ENCODE measurements at places on chromosomes 11 and 22. TPM values are rescaled to one million over a fixed set of nuclear protein-coding genes. Genes with fewer than 3 reads are reported as not detected.
A peak's percentile ranks its signal among the peaks of the same experiment; 100 is the strongest.

The MRGPRX3 gene
- not detected for total RNA-seq

The UCP3 gene
- 1.1 TPM for total RNA-seq

DNA sequence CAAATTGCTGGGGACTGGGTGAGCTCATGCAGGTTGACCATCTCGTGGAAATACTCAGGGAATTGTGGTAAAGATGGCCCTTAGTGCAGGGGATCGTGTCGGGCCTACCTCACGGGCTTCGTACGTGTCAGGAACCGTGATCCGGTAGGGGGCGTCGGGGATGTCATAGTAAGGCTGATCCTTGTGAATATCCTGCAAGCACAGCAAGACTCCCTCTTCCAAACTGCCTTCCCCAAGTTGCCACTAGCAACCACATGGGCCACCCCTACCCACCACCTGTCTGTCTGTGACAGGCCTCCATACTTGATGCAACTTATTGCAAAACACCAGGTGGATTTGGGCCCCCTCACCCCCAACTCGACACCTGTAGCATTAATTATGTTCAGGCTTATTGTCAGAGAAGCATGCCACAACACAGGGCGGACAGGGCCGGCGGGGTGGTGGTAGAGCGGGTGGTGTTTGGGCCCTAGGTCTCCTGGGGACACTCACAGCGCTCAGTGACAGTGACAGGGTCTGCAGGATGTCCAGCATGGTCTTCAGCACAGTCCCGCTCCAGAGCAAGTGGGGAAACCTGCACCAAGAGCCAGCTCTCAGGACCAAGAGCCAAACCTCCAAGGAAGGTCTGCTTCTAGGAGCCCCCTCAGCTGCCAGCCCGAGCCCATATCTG, 22.6 kb upstream of the SERPIND1 start:
- no peak for DNase-seq

- DNase-seq: no peak
These were observed 1.9 kb downstream of the OR52M1 start for GRCh38 chr11:4546878-4547277.

- DNase-seq: no peak
These were observed 85.8 kb downstream of the ZBTB16 start for GRCh38 chr11:114145166-114145775.

The RASD2 gene
- total RNA-seq: 24.5 TPM

DNA sequence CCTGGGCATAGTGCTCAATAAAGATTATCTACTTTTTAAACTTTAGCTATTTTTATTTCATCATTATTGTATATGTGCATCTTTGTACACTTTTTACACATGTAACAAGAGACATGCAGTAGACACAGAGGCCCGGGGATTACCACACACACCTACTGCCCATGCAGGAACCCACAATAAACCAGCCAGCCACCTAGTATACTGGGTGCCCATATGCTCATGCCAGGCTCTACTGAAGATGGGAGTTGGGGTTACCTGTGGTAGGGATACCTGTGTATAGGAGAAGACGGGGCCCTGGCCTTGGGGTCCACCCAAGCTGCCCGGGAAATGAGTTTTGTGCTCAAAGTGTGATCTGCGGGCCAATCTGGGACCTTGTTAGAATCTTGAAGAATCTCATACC, 31.2 kb upstream of the P2RY2 start:
- DNase-seq: no peak

GRCh38 chr11:47389577-47390421, 11.5 kb upstream of the SPI1 start:
- DNase-seq: no peak

The JAML gene
- total RNA-seq: 4.9 TPM

The SYTL2 gene
- 306 TPM for total RNA-seq

- DNase-seq: peak; percentile 78
These were observed 25.3 kb downstream of the DUSP8 start for GRCh38 chr11:1546536-1547466.

DNA sequence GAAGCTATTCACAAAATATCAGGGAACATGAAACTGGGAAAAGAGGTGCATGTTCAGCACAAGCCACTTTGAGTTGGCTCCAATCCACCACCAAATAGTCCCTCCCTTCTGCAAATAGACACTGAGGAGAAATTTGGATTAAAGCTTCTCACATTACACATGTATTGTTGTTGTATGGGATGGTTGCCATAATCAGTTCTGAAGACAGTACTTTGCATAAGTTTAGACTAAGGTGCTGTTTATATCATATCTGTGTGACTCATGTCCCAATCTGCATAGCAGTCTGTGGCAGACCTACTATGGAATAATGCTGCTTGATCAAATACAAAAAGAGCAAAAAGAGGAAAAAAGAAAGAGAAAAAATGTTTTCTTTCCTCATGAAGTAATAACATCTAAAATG, 376.7 kb upstream of the DDI1 start:
- DNase-seq: no peak

- DNase-seq: no peak
These were observed 6.6 kb upstream of the ARAP1 start for GRCh38 chr11:72758690-72759389.

- DNase-seq: no peak
These were observed 17.5 kb downstream of the SULT4A1 start for GRCh38 chr22:43844560-43845545.

DNA sequence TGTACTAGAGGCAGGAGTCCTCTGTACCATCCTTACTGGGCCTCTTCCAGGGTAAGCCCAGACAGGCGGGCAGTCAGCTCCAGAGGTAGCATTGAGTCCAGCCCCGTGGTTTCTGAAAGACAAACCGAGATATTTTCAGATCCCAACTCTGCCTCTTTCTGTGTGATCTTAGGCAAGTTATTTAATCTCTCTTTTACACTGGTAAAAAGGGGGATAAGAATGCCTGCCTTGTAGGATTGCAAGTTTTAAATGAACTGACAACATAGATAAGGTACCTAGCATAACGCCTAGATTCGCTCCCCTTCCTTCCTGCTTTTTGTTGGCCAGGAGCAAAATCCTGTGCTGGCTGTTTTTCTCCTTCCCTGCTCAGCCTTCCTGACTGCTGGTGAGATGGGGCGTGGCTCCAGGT, 56.4 kb upstream of the NNMT start:
- DNase-seq: no peak

DNA sequence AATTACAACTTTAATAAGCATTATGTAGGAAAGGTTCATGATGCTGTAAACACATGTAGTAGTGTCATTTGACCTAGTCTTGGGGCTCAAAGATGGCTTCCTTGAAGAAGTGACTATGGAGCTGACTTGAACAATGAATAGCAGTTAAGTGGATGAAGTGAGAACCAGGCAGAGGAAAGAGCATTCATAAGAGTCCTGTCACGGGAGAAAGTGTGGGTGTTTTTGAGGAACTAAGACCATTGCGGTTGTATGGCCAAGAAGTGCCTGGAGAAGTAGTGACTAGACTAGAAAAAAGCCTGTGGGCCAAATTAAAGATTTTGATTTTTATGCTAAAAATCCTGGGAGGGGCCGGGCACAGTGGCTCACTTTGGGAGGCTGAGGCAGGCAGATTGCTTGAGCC, 7.2 kb upstream of the IL18BP start:
- DNase-seq: no peak

The TRIM5 gene
- total RNA-seq: 17.6 TPM

GRCh38 chr11:7436657-7437056, 48.6 kb upstream of the OLFML1 start:
- DNase-seq: no peak

DNA sequence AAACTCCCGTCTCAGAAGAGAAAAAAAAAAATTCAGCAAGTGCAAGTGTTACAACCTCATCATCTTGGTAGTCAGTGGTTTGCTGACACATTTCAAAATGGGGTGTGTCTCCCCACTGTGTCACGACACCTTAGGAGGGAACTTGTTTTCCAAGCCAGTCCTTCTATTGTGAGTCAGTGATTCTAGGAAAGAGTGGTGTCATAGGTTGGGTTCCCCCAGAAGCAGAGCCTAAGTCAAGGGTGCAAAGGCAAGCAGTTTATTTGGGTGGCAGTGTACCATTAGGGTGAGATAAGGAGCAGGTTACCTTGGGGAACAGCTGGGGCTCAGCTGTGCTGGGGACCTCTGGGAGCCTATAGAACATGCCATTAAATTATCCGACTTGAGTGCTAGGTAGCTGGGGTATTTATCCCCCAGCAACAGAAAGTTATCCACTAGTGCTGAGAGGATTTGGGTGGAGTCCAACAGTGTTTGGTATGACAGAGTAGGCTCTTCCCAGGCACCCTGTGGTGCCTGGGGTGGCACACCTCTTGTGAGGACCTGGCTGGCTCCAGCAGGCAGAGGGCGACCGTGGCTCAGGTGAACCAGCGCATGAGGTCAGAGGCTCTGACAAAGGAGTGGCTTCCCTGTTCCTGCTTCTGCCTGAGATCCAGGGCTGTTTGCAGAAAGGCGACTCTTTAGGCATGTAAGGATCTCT, 41.7 kb downstream of the KIAA1671 start:
- peak; percentile 83 for DNase-seq

DNA sequence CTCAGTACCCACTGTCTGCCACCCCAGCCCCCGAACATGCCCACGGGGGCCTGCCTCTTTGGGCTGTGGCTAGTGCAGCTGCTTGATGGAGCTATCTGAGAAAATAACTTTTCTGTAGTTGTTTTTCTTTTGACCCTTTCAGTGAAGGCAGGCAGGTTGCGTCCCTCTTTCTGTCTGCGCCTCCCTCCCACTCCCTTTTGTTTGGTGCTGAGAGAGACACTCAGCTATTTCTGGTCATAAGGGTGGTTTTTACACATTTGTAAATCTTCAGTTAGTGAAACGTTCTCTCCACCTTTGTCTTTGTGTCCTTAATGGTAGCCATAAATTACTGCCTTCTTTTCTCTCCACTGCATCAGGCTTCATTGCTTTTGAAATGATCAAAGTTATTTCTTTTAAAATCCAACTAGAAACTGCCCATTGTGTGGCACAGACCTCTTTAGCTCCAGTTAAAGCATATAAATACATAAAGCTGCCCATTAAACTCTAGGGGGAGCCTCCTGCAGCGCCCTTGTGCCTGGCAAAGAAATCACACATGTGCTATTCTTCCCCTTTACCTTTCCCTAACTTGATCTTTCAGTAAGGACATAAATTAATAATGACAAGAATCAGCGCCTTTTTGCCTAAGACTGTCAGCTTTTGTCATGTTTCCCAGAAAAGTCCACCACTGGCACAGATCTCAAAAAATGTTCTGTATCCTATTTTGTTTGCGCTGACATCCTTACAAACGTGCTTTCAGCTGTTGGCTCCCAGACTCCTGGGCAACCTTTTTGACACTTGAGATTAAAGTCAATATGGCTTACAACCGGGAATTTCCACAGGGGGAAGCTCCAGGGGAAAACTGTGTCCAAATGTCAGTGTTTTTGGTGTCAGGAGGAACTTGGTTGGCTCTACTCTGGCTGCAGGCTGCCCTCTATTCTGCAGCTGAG, 1.7 kb upstream of the SCUBE2 start:
- no peak for DNase-seq

DNA sequence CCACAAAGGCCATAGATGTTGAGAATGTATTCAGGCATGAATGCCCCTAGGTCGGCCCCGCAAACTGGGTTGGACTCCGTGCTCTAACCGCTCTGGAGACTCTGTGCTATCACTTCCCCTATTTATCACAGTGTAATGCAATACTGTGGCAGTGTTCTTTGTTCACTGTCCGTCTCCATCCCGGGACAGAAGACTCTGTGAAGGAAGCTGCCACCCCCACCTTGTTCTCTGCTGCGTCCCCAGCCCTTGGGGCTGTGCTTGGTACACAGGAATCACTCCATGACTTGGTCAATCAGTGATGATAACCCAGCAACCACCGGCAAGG, 57.6 kb downstream of the TSPAN18 start:
- DNase-seq: no peak

The CARD10 gene
- total RNA-seq: 66.4 TPM

DNA sequence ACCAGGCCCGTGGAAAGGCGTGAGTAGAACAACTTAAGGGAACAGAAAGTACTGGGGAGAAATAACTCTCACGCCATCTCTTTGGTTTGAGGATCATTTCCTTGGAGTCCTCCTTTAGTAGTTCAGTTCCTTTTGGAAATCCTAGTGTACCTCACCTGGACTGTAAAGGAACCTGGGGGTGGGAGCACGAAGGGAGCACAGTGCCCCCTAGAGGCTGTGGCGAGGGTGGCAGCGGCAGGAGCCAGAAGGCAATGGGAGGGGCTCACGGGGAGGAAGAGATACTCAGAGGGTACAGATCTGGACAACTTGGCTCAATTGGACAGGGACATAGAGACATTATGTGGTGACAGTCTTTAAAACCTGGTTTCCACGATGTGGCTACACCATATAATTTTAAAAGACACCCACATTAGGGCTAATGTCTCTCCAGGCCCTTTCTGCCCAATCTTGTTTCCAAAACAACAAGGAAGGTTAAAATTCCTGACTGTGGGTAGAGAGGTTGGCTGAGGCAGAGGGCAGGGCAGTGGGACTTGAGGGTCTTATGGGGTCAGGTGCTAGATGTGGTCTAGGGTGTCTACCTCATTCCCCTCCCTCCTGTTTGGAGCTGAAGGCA, 87.0 kb downstream of the CSNK2A3 start:
- peak; percentile 68 for DNase-seq

- DNase-seq: no peak
These were observed 14.2 kb downstream of the DPP3 start for GRCh38 chr11:66494458-66494857.

DNA sequence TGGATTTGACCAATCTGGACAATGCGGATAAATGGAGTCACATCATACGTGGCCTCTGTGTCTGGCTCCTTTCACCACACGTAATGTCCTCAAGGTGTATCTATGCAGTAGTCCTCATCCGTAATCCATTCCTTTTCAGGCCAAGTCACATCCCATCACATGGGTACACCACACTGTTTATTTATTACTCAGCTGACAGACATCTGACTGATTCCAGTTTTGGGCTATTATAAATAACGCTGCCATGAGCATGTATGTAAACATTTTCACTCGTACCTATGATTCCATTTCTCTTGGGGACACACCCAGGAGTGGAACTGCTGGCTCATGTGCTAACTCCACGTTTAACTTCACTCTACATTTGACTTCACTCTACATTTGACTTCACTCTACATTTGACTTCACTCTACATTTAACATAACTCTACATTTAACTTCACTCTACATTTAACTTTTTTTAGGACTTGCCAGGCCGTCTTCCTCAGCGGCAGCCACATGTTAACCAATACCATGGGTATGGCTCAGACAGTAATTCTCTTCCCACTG, 52.1 kb downstream of the SHANK2 start:
- DNase-seq: no peak

- no peak for DNase-seq
These were observed 80.5 kb upstream of the GDPD4 start for GRCh38 chr11:77381729-77382665.

Data from left colon (tissue), 2 donors.